T-cell (primary cell): ENCODE measurements at places on chromosomes 16 and 17. TPM values are rescaled to one million over a fixed set of nuclear protein-coding genes. Genes with fewer than 3 reads are reported as not detected.

The OR1D2 gene
- not detected for total RNA-seq

DNA sequence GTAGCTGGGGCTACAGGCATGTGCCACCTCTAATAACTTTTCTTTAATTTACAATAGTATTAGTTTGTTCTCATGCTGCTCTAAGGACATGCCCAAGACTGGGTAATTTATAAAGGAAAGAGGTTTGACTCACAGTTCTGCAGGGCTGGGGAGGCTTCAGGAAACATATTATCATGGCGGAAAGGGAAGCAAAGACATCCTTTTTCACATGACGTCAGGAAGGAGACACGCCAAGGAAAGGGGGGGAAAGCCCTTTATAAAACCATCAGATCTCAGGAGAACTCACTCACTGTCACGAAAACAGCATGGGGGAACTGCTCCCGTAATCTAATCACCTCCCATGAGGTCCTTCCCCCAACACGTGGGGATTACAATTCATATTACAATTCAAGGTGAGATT, 18.3 kb downstream of the IL4R start:
- DNase-seq, result no peak

DNA sequence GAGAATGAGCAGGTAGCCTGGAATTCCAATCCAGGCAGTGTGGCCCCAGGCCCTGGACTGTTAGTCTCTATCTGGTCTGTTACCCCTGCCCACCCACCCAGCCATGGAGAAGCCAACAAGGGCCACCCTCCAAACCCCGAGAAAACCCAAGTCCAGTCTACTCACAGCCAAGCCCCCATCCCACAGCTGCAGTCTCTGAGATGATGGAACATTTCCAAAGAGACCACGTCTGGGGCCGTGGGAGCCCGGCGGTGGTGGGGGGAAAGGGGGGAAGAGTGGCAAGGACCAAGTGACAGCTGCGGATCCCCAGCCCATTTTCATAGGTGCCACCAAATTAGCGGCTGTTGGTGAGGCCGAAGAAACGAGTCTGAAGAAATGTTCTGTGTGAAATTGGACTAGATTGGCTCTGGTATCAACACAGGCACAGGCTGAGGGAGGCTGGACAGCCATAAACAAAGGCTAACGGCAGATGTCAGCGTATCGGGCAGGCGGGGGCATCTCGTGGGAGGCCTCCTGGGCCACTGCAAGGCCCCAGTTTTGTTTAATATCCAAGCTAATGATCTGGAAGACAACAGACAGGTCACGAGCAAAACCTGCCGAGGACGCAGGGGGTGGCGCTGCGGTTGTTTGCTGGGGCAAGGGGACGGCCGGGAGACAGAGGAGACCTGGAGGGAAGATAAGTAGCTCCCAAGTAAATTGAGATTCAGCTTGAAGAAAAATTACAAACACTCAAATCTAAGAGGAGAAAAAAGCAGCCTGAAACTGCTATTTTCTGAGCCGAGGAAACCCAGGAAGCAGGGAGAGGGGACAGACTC, 53.4 kb downstream of the RBFOX3 start:
- DNase-seq, result no peak

DNA sequence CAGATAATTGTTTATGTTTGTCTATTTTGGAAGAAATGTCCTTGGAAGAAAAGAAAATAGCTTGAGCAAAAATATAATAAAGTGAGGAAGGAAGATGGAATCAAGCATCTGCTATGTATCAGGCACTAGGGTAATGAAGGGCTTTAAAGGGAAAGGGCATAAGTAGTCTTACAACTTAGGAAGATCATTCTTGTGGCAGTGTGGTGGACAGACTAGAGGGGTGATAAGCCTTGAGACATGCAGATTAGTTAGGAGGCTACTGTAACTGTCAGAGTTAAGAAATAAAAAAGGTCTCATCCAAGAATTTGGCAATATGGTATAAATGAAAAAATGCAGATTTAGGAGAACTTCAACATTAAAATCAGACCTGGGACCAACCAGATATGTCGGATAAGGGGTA, 14.9 kb downstream of the FAM222B start:
- DNase-seq, result no peak

- no peak for DNase-seq
These were observed 18.0 kb downstream of the ADAM11 start for GRCh38 chr17:44776628-44777393.

The SALL1 gene
- not detected for total RNA-seq

The HOXB3 gene
- 3.5 TPM for total RNA-seq

The EPN2 gene
- total RNA-seq, result 6.9 TPM

GRCh38 chr16:69563605-69564580, 1.9 kb upstream of the NFAT5 start:
- DNase-seq, result peak; percentile 23

GRCh38 chr16:67571981-67572431, 9.7 kb downstream of the CTCF start:
- DNase-seq, result no peak

GRCh38 chr16:582614-583331, 7.1 kb upstream of the RAB40C start:
- no peak for DNase-seq

The CRHR1 gene
- not detected for total RNA-seq

The ZNF423 gene
- 0.07 TPM for total RNA-seq

GRCh38 chr17:8186446-8186786, 3.6 kb downstream of the BORCS6 start:
- no peak for DNase-seq

The OR1F1 gene
- not detected for total RNA-seq

GRCh38 chr16:2208308-2208707, 2.4 kb downstream of the BRICD5 start:
- DNase-seq, result no peak

DNA sequence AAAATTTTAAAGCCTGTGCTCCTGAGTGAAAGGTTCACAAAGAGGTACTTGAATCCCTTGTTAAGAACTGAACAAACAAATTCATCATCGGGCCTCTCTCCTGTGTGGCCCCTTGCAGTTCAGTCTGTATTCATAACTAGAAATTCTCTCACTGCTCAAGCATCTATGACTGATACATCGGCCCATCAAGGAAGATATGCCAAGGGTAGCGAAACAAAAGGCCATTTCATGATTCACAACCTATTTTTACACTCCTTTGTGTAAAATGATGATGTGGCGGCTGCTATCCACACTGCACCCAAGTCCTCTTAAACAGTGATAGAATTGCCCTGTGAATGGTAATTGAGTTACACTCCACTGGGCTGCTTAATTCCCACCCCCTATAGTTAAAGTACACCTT, 204.6 kb downstream of the STX8 start:
- no peak for DNase-seq

The RNF222 gene
- total RNA-seq, result 0.15 TPM

The TBC1D3 gene
- not detected for total RNA-seq

DNA sequence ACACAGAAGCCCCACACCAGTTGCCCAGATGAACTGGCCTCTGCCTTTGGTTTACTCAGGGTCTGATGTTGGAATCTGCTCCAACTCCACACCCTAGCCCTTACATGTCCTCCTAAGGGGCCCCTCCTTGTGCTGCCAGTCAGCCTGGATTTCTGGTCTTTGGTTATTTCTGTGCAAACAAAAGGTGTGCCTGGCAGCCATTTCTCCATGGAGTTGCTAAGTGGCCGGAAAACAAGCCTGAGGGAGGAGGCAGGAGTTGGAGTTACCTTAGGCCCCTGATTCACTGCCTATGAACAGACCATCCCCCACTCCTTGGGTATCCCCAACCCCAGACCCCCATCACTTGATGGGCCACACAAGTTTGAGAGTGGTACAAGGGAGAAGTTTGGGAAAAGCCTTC, 4.4 kb upstream of the ALKBH5 start:
- no peak for DNase-seq

DNA sequence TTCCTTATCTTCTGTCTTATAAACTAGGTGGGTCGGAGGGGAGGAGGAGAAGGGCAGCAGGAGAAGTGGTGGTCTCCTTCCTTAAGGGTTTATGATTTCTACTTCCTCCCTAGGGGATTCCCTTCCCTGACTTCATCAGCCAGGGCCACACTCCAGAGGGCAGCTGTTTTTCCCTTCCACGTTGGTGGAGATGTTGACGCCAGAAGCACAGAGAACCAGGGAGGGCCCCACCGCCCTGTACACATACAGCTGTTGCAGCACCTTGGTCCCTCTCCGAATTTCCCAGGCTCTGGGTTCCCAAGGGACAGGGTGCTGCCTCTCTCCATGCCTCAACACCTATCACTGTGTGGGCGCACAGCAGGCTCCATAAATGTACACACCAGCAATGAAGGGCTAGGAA, 5.6 kb upstream of the SLC6A4 start:
- DNase-seq, result no peak

- DNase-seq, result no peak
These were observed 97.0 kb downstream of the MRTFB start for GRCh38 chr16:14168146-14168545.

DNA sequence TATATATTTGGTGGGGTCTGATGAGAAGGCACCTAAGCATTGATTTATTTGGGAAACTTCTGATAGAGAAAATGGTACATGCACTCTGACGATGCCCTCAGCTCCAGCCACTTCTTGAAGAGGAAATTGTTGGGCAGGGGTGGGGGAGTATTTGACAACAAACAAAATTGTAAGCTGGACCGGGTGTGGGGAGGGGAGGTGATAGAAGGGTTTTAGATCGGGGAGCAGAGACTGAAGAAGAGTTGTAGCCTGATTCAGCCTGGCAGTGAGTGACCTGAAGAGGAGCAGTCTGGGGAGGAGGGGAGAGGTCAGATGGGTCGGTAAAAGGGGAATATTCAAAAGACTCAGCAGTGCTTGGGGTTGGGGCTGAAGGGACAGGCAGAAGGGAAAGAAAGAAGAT, 2284.7 kb downstream of the TP53TG3F start:
- no peak for DNase-seq

The ANKFY1 gene
- 64.7 TPM for total RNA-seq

GRCh38 chr16:47016700-47017133, 43.2 kb upstream of the DNAJA2 start:
- DNase-seq, result no peak

GRCh38 chr17:15944759-15945526, at the start of gene ADORA2B:
Gene ADORA2B (plus strand): TSS chr17:15945130. CDS start chr17:15945249, 119 bp downstream.
- peak; percentile 12 for DNase-seq

GRCh38 chr16:47055136-47055885, 81.8 kb upstream of the DNAJA2 start:
- DNase-seq, result no peak

DNA sequence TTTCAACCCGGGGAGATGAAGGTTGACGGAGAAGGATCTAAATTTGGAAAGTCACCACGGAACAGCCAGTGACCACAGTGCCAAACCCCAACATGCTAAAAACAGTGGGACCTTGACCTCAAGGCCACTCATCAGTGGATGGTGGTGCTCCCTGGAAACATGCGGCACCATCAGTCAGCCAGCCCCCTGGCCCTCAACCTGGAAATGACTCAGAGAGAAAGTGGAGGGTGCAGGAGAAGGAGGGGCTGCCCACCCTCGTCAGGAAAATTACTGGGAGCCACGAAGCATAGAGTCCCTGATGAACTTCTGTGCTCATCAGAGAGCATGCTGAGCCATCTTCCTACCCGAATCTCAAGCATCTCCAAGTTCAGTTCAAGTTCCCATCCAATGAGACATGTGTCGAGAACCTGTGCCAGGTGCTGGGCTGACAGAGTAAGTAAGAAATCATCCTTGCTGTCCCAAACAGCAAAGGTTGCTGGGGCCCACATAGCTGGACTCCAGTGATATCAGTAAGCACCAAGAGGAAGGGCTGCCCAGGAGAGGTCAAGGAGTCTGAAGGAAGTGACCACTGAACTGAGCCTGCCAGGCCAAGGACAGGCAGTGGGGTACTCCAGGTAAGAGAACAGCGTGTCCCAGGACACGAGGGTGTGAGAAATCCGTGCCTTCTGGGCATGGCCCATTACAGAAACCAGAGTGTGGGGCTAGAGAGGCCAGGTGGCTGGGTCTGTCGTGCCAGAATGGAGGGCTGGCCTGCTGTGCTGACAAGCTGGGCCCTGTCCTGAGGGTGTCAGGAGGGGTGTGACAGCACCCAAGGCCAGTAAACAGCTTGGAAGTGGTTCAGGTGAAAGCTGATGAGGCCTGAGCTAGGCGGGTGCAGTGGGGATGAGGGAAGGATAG, 5.2 kb downstream of the PECAM1 start:
- no peak for DNase-seq

GRCh38 chr17:70405492-70406220, 236.3 kb downstream of the KCNJ2 start:
- no peak for DNase-seq

The PRCD gene
- 0.92 TPM for total RNA-seq

DNA sequence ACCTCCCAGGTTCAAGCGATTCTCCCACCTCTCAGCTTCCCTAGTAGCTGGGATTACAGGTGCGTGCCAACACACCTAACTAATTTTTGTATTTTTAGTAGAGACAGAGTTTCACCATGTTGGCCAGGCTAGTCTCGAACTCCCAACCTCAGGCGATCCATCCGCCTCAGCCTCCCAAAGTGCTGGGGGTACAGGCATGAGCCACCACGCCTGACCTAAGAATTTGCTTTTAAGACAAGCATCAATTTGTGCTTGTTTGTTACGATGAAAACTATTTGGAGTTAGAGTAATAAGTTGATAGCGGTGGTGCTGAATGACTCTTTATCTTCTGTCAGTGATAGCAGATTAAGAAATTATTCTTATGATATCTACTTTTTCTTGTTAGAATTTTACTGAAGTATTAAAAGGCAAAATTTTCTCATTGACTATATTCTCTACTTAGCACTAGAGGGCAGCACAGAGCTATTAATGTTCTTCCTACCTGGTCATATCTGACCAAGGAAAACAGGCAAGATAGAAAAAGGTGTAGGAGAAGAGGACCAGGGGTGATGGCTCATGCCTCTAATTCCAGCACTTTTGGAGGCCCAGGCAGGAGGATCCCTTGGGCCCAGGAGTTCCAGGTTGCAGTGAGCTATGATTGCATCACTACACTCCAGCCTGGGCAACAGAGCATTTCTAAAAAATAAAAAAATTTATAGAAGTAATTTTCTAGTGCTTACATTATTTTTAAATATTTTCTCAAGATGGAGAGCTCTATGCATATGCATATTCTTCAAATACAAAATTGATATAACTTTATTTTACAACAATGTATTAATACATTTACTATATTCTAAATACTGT, 24.5 kb downstream of the STXBP4 start:
- no peak for DNase-seq

GRCh38 chr16:35637683-35638082, 2178.3 kb downstream of the TP53TG3F start:
- no peak for DNase-seq

The FOXL1 gene
- not detected for total RNA-seq

DNA sequence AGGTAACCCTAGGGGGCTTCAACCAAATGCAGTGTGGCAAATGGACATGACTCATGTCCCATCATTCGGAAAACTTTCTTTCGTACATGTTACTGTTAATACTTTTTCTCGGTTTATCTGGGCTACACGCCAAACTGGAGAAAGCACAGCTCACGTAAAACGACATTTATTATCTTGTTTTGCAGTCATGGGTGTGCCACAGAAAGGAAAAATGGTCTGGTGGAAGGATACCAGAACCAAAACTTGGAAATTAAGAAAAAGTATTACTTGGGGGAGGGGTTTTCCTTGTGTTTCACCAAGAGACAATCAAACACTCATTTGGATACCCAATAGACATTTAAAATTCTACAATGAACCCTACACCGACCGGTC, 23.6 kb downstream of the ALOX15B start:
- DNase-seq, result no peak

- no peak for DNase-seq
These were observed 1.1 kb downstream of the RPRML start for GRCh38 chr17:46977750-46978488.

The GJD3 gene
- not detected for total RNA-seq
